NCI-H2227 treated with DMSO at 0.1 percent for 48 hours (cell line): ENCODE measurements at places on chromosomes 1 and 21.

DNA sequence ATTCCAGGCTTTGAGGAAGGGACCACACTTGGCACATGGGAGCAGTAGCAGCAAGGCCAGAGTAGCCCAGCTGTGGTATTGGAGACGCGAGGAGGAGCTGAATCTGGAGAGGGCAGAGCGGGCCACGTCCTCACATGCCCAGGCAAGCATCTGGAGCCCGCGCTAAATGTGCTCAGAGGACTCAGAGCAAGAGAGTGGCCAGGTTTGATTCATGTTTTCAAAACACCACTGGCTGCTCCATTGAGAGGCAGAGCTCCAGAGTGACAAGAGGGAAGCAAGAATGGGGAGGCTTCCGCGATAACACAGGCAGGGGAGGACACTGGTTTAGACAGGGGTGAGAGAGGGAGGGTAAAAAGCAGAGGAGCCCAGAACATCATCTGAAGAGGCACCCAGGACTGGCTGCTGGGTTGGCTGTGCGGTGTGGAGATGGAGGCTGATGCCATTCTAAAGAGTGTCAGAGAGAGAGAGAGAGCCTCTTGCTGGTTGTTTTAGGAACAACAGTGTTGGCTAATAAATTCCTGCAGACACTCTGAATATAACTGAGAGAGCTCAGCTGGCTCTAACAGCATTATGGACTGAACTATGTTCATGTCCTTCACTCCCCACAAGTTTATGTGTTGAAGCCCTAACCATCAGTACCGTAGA, 32.3 kb downstream of the RCAN1 start:
- no peak for DNase-seq

GRCh38 chr21:25881524-25882376, 147.0 kb downstream of the GABPA start:
- DNase-seq, result peak; percentile 34

DNA sequence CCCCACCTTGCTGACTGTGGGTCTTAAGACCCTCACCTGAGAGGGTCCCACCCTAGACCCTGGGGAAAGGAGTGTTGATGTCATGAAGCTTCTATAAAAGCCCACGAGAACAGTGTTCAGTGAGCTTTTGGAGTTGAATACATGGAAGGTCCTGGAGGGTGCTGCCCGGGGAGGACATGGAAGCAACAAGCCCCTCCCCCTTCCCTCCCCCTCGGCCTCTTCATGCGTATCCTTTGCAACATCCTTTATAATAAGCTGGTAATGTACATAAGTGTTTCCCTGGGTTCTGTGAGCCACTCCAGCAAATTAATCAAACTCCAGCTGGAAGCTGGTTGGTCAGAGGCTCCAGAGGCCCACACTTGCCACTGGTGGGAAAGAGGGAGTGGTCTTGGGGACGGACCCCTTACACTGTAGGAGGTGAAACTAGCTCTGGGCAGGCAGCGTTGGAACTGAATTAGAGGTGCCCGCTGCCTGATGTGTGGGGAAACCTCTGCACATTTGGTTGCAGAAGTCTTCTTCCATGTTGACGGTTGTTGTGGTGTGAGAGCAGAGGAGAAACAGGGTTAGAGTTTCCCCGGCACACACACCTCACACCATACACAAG, 14.7 kb upstream of the COL6A1 start:
- no peak for DNase-seq

- no peak for DNase-seq
Measured at GRCh38 chr1:75614399-75614756, 3.5 kb upstream of the SLC44A5 start.

GRCh38 chr1:92933459-92933858, 27.8 kb downstream of the DIPK1A start:
- DNase-seq, result no peak

DNA sequence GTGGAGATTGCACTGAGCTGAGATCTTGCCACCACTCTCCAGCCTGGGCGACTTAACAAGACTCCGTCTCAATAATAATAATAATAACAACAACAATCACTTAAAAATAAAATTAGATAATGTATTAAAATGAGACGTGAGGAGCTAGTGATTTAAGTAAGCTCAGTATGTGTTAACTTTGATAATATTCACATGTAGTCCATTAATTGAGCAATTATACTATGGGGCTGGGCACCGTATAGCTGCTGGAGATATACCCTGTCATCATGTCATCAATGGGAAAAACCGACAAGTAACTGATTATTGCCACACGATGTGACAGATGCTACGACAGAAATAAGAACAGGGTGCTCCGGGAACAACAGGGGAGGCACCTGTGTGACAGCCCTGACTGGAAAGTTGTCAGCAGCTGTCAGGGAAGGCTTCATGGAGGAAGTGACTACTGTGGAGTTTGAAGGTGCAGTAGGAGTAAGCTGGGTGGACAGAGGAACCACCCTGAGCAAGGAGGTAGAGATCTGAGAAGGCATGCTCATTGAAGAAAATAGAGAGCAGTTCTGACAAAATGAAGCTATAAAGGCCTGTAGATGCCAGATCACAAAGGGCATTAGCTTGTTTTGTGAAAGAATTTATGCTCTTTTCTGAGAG, 924 bp upstream of the CAMSAP2 start:
- DNase-seq, result no peak
